Muscle of back (tissue), 13 donors: ENCODE measurements at places on chromosomes 4 and X. TPM values are rescaled to one million over a fixed set of nuclear protein-coding genes. Genes with fewer than 3 reads are reported as not detected.

DNA sequence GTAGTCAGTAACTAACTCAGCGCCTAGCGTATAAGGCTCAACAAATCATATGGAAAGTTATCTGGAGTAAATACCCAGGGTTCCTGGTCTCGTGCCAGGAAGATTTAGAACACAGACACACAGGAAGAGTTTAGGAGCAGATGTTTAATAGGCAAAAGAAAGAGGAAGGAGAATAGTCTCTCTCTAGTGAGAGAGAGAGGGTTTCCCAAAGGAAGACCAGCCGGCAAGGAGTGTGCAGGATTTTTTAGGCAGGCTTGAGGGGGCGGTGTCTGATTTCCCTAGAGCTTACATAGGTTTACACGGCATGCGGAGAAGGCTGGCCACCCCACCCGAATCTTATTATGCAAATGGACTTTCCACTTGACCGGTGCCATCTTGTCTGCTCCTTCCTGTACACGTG is 284.0 kb upstream of the FRG1 start:
- DNase-seq = peak; percentile 54

DNA sequence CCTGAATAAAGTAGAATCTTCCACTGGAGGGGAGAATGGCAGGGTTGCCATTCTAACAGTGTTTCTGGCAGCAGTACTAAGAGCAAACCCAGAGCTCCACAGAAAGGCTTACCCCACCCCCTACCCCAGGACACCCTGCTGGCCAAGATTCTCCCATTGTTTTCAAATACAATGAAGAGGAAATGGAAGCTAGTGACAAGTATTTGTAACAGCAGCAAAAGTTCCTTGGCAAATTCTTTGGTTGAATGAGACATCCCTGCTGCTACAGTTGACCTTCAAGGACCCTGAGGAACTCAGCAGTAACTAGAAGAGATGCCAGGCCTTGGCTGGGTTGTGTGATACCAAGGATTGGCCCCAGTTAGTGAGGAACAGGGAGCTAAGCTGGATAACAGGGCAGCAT is 124.2 kb upstream of the DGKK start:
- no peak for DNase-seq

GRCh38 chr4:15375667-15376066 is 52.2 kb upstream of the C1QTNF7 start:
- DNase-seq = peak; percentile 38

DNA sequence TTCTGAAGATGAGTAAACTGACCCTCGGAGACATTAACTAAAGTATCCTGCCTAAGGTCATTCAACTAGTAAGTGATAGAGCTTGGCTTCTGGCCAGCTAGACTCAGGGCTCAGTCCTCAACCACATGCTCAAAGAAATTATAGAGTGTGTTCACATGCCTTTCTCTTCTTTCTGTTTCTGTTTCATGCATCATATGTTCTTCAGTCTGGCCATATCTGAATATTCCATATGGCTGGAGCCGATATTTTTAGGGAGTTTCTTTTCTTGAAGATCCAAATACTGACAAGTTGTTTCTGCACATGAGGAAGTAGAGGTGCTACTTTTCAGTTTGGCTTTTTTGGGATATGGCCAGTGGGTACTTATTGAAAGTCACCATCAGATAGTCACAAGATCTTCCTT is 44.9 kb downstream of the MMRN1 start:
- no peak for DNase-seq

DNA sequence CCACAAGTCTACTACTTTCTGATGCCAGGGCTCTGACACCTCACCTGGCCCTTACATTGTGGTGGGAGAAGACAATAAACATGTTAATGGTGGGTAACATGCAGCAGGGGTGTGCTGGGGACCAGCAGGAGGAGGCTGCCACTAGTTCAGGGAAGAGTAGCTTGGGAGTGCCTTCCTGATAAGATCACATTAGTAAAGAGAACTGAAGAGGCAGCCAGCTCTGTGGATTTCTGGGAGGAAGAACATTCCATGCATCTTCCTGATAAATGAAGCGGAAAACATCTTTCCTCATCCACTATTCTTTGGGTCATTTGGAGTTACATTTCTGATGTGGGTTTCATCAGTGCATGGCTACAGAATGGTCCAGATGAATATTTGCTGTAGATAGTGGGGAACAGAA is 9.0 kb downstream of the RNF150 start:
- no peak for DNase-seq

- DNase-seq = no peak
Observed at GRCh38 chr4:71338846-71339593, at the start of gene SLC4A4. SLC4A4 (plus strand) TSS chr4:71339020.

DNA sequence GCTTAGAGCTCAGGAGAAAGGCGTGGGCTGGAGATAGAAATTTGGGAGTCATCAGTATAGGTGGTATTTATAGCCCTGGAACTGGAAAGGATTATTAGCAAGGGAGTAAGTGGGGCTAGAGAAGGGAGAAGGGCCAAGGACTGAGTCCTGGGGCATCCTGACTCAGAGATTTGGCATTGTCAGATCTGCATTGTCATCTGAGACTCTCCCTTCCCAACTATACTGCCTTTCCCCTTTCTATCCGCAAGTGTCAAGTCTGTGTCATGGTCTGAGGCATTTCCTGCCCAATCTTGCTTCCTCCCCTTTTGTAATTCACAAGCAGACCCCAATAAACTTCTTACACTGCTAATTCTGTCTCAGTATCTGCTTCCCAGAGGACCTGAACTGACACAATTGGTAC is 24.4 kb upstream of the SLC25A43 start:
- DNase-seq = no peak

PABPC5 gene
- 6.2 TPM for polyA plus RNA-seq

ZBTB49 gene
- polyA plus RNA-seq = 6.7 TPM

ADGRG4 gene
- 0.03 TPM for polyA plus RNA-seq
